ENCODE measurements at places on chromosomes 11 and 22.

DNA sequence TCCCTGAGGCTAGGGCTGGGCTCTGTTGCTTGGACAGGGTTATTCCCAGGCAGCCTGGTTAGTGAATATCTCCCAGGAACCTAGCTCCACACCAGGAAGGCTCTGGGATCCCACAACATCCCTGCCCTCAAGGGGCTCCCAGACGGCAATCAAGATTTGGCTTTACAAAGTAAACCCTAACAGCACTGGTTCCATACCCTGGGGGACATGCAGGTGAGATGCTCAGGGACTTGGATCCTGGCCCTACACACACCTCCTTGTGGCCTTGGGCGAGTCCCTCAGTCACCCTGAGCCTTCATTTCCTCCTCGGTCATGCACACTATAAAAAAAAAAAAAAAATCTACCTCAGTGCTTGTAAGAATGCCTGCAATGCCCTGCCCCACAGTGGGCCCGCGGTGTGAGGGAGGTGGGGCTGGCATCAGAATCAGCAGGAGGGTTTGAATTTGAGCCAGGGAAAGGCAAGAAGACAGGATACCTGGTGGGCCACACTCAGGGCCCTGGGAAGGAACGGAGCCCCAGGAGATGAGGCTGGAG lies 86.3 kb downstream of the MORC2 start:
- DNase-seq, result no peak

DNA sequence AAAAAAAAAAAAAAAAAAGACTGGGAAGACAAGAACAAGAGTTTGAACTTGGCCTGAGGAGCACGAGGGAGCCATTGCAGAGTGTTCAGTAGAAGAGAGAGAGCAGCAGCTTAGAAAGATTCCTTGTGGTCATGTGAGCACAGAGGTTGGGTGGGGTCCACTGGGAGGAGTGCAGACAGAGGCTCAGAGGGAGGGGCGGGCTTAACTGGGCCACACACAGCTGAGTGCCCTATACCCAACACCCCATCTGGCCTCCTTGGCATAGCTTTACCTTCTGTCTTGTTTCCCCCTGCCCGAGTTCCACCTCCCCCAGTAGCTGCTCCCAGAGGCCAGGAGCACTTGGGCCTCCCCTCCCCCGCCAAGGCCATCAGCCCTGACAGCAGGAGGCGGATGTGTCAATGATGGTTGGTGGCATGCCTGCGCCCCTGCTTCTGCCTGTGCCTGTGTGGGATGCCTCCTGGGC lies 12.1 kb downstream of the C11orf86 start:
- no peak for DNase-seq

DNA sequence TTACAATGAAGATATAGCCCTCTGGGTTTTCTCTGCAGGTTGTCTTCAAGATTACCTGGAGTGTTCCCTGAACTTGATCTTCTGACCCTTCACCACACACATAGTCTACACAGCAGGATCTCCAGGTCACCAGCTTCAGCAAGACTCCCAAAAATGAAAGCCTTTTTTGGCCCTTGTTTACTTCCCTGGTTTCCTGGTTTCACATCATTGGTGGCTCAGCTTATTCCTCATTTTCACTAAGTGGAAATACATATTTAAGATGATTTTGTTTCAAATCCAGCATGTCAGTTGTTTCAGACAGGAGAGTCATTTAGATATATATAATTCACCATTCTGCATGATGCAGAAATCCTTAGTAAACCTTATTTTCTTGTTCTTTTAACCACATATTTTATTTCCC lies 41.6 kb upstream of the MPEG1 start:
- no peak for DNase-seq

DNA sequence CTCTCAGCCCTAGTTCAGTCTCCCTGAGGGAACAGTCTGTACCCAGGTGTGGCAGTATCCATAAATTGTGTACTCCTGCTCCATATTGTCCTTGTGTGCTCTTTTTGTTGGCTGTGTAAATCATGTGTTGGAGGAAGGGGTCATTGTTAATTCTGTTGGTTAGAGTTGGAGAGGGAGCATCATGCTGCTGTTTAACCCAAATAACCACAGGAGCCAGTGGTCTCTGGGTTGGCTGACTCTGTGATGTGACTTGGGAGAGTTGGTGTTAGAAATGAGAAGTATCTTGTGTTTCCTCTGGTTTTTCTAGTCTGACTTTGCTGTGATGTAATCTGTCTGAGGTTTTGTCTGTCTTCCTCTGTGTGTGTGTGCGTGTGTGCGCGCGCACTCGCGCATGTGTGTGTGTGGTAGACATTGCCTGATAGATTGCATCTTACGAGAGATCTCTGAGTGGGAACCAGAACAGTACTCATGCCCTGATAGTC lies 30.5 kb downstream of the CTNND1 start:
- DNase-seq, result peak; percentile 98

- no peak for DNase-seq
These were observed 55.2 kb downstream of the SC5D start for GRCh38 chr11:121347813-121348212.

- DNase-seq, result no peak
These were observed 26.2 kb upstream of the TP53AIP1 start for GRCh38 chr11:128968916-128969315.

GRCh38 chr22:37998543-37998942 lies 14.2 kb upstream of the SOX10 start:
- no peak for DNase-seq

DNA sequence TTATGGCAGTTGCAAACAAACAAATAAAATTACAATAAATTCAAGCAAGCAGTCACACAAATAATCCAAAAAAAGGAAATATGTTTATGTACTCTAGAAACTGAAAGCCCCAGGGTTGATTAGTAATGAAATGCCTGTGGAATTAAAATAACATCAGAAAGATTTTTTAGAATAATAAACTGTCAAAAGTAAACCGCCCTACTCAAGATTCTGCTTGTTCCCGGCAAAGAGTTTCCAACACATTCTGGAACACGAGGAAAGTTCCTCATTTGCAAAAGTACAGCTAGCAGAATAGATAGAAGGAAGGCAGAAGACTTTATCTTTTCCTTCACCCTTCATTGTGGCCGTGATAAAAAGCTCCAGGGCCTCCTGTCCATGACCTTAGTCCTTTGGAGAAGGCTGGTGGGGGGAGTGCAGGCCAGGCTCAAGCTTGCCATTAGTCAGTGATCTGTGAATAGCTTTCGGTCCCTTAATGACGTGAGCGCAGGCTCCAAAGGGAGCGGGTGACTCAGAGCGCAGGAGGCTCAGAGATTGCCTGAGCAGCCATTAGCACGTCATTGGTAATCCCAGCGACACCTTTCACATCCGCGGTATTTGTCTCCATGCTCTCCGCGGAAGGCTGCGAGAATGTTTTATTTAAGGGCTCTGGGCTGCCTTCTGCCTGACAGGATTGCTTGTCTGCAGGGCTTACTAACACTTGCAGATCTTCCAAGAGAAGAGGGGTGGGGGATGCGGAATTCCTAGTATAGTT lies 458.3 kb downstream of the METTL15 start:
- no peak for DNase-seq

DNA sequence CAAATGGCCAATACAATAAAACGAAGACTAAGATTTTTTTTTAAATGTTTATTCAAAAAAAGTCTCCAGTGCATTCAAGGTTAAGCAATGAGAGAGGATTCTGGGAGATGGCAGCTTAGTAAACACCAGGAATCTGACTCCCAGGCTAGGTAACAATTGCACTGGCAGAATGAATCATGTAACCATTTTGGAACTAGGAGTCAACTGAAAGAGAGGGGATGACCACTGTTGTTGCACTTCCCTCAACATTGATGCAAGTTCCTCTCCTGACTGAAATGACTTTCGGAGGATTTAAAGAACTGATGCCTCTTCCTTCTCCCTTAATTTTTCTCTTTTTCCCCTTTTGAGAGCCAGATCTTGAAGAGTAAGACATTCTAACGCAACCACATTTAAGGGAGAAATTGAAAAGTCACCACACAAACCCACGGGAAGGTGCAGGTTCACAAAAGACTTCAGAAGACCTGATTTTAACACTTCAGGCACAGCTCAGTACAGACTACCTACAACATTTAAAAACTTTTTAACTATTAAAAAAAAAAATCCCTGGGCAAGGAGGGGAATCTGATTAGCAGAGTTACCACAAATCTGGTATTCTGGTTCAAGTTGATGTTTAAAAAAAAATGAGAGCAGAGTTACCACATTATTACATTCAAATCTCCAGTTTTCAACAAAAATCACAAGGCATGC lies 56.8 kb downstream of the FCHSD2 start:
- DNase-seq, result no peak

GRCh38 chr22:39360674-39361413 lies 11.1 kb downstream of the SYNGR1 start:
- DNase-seq, result no peak

- DNase-seq, result no peak
These were observed 86.3 kb upstream of the BLID start for GRCh38 chr11:122202161-122202950.

- no peak for DNase-seq
These were observed 5.1 kb downstream of the VSIG10L2 start for GRCh38 chr11:125950696-125951651.

DNA sequence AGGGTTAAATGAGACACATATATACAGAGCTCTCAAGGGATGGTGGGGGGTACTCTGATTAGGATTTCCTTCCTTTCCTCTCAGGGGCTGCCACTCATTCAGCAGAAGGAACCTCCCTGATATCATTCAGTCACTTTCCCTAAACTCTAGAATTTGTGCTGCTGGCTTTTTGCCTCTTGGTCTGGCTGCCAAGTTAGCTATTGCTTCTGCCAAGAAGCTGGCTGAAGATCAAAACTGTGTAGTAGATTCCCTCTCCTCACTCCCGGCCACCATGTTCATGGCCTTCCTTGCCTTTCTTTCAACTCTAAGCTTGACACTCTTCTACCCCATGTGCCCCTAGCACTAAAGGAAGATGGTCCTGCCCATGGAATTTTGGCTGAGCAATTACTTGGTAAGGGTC lies 18.7 kb downstream of the SLC6A5 start:
- DNase-seq, result no peak
